GOT3 (cell line): ENCODE measurements at places on chromosomes 1 and 21.

DNA sequence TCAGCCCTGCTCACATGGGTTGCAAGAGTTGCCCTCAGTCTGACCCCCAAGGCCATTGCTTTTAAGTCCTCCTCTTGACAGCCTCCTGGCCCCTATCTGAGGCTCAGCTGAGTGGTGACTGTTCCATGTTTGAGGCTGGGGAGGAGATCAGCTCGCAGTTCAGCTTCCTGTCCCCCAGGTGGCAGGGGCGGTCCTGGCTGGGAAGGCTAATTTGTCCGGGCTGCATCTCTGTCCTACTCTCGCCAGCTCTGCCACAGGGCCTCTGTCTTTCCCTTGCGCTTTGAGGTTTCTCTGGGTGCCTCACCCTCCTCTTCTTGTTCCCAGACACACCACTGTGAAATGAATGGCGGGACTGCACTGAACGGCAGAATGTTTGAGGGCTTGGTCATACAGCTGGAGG is 157.3 kb downstream of the KCNJ6 start:
- DNase-seq = no peak

GRCh38 chr1:39141925-39142324 is 62.6 kb upstream of the MACF1 start:
- DNase-seq = no peak

GRCh38 chr1:56390232-56390867 is 189.0 kb downstream of the PLPP3 start:
- no peak for DNase-seq

DNA sequence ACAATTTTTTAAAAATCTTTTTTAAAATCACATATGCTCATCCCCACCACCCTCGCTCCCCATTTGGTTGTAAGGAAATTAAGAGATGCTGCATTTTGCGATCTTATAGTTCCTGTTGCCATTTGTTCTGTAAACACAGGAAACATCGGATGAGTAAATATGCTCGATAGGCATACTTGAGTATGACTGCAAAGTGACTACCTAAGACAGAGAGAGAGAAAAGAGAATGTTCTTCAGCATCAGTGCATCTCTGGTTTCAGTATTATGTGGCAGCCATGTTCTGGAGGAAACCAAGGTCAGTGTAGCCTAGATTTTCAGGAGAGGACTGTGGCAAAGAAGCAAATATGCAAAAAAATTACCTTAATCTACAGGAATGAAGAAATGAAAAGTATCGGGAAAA is 265.5 kb upstream of the FMN2 start:
- no peak for DNase-seq

DNA sequence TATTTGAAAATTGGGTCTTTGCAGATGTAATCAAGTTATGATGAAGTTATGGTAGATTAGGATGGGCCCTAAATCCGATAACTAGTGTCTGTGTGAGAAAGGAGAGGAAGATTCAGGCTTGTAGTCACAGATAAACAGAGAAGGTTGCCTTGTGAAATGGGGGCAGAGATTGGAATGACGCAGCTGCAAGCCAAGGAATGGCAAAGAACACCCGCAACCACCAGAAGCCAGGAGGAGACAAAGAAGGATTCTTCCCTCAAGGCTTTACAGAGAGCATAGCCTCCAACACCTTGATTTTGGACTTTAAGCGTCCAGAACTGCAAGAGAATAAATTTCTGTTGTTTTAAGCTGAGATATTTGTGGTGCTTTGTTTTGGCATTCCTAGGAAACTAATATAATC is 35.4 kb upstream of the COL24A1 start:
- no peak for DNase-seq

- DNase-seq = no peak
These were observed 76.6 kb downstream of the RNF220 start for GRCh38 chr1:44481701-44482100.

GRCh38 chr1:116127848-116128540 is 16.8 kb downstream of the MAB21L3 start:
- no peak for DNase-seq

DNA sequence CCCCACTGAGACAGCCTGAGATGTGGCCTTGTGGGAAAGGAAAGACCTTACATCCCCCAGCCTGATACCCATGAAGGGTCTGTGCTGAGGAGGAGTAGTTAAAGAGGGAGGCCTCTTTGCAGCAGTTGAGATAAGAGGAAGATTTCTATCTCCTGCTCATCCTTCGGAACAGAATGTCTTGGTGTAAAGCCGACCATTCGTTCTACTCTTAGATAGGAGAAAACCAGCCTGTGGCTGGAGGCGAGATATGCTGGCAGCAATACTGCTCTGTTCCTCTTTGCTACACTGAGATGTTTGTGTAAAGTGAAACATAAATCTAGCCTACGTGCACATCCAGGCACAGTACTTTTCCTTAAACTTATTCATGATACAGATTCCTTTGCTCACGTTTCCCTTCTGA is 1.5 kb upstream of the CCDC27 start:
- DNase-seq = no peak

GRCh38 chr21:34020005-34020847 is 53.2 kb upstream of the MRPS6 start:
- no peak for DNase-seq

DNA sequence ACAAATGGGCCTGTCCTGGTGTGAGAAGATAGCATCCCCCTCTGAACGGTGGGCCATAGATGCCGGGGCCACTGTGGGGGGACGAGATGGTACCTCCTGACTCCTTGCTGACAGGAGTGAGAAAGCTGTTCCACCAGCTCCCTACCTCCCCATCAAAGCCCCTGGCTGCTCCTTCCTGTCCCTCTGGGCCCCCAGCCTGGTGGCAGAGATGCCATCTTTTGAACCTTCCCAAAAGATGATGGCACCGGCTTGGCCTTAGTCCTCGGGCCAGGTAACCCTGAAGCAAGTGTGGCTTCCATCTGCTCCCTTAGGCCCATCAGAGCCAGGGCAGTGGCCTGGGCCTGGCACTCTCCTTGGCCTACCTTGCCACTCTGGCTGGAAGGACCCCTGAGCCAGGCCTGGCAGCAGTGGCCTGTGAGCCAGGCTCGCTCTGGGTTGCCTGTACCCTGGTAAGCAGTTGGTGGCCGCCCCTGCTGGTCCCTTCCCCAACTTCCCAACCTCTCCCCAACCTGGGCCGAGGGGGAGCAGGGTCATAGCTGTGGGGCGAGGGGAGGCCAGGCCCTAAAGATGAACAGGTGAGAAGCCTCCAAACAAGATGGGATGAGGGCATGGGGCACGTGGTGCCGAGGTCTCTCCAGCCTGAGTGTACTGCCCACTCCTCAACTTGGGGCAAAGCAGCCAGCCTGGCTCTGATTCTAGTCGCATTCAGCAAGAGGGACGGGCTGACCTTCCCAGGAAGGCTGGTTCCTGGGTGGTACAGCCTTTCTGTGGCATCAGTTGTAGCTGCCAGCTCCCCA is 34.7 kb downstream of the ZBTB17 start:
- DNase-seq = no peak

DNA sequence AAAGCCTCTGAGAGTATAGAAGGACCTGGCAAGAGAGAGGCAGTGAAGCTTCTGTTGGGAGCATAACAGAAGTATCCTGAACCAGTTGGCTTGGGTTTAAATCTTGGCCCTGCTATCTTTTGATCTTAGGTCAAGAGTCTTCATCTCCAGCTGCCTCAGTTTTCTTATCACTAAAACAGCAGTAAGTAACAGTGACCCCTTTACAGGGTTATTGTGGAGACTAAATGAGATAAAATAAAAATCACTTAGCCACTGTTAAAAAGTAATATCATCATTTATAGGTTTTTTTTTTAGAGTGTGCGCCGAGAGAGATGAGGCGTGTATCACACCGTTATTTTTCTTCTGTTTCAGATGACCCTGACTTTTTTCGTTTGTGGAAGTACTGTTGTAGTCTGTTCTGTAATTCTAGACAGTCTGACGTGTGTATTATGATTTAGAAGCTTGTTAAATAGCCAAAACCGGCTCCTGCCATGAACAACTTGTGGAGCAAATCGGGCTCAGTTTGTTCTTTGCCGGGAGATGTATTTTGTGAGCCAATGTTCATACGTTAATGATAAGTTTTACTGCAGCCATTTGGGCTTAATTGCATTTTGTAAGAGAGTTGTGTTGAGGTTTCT is 1.1 kb downstream of the THRAP3 start:
- DNase-seq = no peak

DNA sequence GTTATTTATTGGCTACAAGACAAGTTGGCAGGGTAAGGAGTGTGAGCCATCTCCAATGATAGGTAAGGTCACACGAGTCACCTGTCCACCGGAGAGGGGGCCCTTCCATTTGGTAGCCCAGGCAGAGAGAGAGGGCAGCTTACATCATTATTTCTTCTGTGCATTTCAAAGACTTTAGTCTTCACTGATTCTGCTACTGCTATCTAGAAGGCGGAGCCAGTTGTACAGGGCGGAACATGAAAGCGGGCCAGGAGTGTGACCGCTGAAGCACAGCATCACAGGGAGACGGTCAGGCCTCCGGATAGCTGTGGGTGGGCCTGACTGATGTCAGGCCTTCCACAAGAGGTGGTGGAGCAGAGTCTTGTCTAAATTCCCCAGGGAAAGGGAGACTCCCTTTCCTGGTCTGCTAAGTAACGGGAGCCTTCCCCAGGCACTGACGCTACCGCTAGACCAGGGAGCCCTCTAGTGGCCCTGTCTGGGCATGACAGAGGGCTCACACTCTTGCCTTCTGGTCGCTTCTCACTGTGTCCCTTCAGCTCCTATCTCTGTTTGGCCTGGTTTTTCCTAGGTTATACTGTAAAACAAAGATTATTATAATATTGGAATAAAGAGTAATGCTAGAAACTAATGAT is 36.7 kb downstream of the ZNF695 start:
- DNase-seq = peak; percentile 86

DNA sequence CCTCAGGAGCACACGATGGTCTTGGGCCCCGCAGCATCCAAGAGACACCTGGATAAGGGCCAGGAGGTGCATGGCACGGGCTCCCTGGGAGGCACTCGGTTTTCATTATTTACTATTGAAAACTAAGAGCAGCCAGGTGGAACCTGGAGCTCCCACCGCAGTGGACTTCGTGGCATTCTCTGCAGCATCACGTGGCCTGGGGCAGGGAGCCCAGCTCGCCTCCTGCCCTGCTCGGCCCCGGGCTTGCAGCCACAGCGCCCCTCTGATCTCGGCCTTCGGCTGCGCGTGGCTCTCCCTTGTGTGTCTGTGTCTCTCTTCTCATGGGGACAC is 121.6 kb downstream of the SIK1 start:
- no peak for DNase-seq
